ENCODE measurements at places on chromosomes 7 and 10. TPM values are rescaled to one million over a fixed set of nuclear protein-coding genes. Genes with fewer than 3 reads are reported as not detected.

FZD1 gene
- total RNA-seq, result 8.3 TPM

CRHR2 gene
- not detected for total RNA-seq

EPC1 gene
- 14.8 TPM for total RNA-seq

KLF14 gene
- under 0.01 TPM for total RNA-seq

SPRN gene
- total RNA-seq, result 0.59 TPM
